Activated CD4-positive, alpha-beta T cell treated with anti-CD3 and anti-CD28 coated beads for 1 hour (primary cell): ENCODE measurements at places on chromosomes 1 and 21.

DNA sequence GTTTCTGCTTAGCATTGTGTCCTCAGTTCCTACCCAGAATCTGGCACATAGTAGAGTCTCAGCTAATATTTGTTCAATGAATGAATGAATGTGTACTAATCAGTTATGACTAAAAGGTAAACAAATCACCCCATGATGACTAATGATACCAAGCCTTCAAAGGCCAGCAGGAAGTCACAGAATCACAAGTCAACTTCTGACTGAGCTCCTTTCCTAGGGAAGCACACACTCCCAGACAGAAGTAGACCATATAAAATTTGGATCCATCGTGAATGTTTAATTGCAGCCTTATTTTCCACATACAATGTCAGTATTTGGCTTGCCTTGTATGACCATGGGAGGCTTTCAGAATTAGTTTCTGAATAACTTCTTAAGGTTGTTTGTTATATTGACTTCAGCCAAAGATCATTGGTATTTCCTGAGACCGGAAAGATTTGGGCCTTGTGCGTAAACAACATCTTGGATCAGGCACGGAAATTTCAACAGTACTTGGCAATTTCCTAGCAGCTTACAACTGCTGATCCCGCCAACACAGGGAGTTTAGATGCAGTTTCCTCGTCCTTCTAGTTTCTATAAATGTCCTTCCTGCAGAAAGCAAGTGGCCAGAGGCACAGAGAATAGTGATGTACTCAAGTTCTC lies 185.9 kb upstream of the ATP1B1 start:
- DNase-seq, result no peak

DNA sequence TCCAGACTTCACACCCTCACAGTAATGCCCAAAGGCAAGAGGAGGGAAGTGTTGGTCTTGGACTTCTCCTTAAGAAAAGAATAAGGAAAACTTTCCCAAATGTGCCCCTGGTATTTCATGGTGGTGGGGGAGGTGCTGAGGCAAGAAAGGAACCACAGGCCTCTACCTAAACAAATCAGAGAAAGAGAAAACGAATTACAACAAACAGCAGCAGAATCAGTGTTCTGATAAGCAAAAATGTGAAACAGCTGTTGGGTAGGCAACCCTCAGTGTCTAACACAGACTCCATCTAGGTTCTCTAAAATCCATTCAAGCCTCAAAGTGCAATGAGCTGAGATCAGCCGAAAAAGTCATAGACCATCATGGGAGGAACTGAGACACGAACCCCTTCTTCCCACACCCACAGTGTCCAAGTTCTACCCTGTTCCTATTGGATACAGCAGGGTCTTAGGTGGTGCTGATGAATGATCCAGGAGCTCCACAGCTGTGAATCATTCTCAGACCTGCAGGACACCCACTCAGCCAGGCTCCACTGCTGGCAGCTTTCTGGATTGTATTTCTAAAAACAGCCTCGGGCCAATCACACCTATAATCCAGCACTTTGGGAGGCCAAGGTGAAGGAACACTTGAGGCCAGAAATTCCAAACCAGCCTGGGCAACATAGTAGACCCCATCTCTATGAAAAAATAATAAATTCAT lies 149.1 kb downstream of the PLPP3 start:
- no peak for DNase-seq

DNA sequence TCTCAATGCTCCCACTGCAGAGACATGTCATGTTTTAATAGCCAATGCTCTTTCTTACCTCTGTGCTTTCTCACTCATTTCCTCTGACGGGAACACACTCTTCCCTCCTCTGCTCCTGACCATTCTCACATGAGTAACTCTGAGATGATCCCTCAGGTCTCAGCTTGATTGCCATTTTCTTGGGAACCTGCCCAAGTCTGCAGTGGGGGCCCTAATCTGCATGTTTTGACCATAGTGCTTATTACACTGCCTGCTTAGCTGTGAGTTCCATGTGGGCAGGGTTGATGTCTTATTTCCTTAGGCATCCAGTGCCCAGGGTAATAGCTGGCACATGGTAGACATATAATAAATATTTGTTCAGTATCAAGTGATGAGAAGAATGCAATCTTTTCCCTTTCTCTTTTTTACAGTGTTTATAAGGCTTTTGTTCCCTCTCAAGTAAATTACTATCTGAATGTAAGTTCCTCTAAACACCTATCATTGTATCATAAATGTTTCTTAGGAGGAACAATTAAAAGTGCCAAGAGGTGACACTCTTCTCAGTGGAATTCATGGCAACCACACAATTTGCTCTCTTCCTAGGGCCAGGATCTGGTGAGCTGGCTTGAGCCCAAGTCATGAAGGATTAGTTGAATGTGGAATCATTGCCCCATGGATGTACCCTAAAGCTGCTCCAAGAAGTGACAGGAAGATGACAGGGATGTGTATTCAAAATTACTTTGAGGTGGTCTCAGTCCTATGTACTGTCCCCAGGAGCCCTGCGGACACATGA lies 485.4 kb upstream of the USP24 start:
- no peak for DNase-seq

GRCh38 chr1:16922466-16922865 lies 735 bp downstream of the CROCC start:
- no peak for DNase-seq

GRCh38 chr1:105100102-105100501 lies 1350.4 kb downstream of the AMY1C start:
- no peak for DNase-seq

GRCh38 chr1:13535227-13535626 lies 21.4 kb upstream of the LRRC38 start:
- no peak for DNase-seq

DNA sequence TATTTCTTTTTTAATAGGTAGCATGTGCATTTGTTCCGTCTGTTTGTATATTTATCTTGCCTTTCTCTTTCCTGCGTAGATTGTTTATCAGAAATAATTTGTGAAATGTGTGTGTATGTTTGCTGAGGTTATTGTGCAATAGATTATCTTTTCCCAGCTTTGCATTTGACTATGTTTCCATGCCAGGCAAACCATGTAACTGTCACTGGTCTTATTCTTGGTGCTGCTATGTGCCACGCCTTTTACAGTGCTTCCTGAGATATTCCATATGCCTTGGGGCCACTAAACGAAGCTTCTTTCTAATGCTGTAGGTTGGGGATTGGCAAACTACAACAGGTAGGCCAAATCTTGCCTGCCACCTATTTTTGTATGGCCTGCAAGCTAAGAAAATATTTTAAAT lies 598.8 kb downstream of the PLPP3 start:
- DNase-seq, result no peak

GRCh38 chr1:26541816-26542711 lies 12.5 kb downstream of the RPS6KA1 start:
- DNase-seq, result peak; percentile 43

GRCh38 chr1:202642212-202642611 lies 68.0 kb downstream of the SYT2 start:
- DNase-seq, result no peak

DNA sequence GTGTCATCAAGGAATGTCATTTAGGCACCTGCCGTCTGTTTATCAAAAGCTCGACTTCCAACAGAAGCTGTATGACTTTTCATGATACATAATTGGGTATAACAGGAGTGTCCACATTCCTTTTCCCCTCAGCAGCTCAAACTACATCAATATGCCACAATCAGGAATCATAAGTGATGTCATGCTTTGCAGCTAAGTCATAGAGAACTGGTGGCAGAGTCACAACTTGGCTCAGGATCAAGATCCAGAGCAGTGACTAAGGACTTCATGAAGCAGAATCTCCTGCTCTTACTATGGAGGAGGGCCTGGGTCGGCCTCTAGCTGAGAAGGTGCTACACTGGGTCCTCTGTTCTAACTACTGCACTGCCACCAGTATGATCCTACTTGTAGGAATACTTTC lies 36.5 kb upstream of the AGBL4 start:
- no peak for DNase-seq

GRCh38 chr1:86583032-86583431 lies 36.2 kb downstream of the CLCA4 start:
- no peak for DNase-seq

DNA sequence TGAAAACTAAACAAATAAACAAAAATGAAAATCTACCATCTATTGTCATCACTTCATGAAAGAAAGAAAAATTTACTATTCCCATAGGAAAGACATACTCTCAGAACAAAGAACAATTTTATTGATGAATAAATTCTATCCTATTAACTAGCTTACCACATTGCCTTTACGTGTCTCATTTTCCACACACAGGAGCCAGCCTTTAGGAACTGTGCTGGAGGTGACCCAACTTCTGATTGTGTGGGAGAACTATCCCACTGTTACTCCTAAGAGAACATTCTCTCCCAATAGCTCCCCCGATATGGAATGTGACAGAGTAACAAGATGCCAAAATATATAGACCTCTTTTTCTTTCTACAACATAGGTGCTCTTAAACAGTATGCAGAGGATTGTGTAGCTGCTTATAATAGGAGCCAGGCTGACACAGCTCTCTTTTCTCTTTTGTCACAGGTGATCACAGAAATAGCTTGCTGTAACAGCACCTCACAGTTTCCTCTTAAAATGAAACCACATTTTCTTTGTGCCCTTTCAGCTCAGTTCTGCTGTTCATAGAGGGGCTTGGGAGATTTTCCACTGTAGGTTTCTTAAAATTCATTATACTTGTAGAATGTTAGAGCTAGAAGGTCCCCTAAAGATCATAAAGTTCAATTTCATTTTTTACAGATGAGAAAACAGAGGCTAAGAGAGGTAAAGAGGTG lies 35.5 kb downstream of the C21orf91 start:
- DNase-seq, result no peak

DNA sequence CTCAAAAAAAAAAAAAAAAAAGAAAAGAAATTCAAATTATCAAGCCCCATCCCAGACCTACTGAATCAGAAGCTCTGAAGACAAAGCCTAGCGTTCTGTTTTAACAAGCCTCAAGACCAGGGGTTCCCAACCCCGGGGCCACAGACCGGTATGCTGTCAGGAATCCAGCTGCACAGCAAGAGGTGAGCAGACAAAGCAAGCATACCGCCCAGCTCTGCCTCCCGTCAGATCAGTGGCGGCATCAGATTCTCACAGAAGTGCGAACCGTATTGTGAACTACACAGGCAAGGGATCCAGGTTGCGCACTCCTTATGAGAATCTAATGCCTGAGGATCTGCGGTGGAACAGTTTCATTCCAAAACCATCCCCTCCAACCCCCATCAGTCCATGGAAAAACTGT lies 57.8 kb upstream of the RASAL2 start:
- DNase-seq, result no peak

DNA sequence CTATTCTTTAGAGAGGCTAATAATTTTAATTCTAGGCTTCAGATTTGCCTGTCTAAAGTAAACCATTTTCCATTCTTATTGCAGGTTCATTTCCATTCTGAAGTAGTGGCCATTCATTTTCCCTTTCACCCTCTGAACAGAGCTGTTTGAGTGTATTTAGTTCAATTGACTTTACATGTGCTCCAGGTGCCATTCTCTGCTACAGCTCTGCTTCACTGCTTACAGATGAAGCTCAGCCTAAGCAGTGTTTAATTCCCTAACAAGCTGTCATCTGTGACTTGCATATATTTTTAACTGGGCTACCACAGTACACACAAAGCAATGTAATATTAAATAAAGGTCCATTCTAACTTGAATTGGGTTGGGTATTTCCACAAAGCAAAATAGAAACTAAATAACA lies 1031.6 kb downstream of the KCNT2 start:
- no peak for DNase-seq
